ENCODE measurements at places on chromosomes 6 and 20. TPM values are rescaled to one million over a fixed set of nuclear protein-coding genes. Genes with fewer than 3 reads are reported as not detected.

The SLC35D3 gene
- total RNA-seq = not detected

The PDYN gene
- total RNA-seq = not detected

The SLC22A16 gene
- not detected for total RNA-seq

The TFAP2C gene
- total RNA-seq = 2.3 TPM

The MYCT1 gene
- 3.9 TPM for total RNA-seq

The SAMHD1 gene
- 116 TPM for total RNA-seq

The DPPA5 gene
- total RNA-seq = not detected

The TFAP2D gene
- not detected for total RNA-seq

The MYB gene
- total RNA-seq = not detected

The DDX39B gene
- 260 TPM for total RNA-seq

The IL20RA gene
- total RNA-seq = 12.7 TPM

DNA sequence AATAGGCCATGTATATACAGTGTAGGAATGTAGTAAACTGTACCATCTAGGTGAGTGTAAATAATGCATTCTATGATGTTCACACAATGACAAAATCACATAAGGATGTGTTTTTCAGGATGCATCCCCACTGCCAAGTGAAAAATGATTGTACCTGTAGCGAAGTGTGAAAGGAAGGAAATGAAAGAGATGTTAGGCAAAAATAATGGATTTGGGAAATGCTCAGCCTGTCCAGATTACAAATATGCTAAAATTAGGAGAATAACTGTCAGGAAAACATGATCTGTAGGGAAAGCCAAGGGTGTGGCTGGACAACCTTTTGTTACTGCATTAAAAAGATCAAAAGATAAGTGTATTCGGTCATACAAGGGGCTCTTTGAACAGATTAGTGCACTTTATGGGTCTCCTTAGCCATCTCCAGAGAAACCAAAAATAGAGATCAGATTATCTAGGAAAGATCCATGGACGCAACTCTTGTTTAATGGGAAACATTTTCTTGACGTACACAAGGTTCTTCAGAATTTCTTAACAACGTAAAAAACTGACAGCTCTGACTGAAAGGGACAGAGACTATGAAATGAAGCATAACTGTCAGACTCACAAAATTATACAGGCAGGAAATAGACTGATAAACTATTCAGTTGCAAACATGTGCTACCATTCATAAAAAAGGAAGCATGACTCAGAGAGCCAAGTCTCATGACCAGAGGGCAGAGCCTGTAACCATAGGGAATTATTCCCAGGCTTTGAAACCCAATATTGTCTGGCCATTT lies 253.6 kb upstream of the RAB32 start:
- DNase-seq = no peak

- DNase-seq = no peak
Observed at GRCh38 chr6:20933057-20933788, 399.0 kb downstream of the CDKAL1 start.

DNA sequence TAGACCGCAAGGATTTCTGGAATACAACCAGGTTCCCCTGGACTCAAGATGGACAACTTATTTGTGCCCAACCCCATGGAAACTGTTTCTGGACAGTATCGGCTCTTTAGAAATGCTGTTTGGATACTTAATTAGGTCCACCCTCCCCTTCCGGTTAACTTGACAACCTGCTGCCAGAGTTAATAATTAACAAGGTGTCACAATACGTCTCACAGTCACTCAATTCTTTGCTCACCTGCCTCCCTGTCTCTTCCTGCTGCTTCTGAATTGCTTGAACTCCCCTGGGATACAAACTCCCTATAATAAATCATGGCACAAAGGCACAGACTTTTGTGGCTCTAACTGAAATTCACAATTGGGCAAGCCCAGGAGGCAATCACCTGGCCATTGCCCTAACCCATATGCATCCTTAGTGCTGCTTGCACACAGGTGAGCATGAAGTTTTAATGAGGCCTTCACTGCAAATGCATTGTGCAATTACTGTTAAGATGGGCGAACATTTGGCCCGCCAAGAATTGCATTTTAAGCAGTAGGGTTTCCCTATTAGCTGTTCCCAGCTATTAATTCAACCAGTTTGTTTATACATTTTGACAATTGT lies 504.4 kb upstream of the NOX3 start:
- DNase-seq = no peak

- no peak for DNase-seq
Observed at GRCh38 chr6:87808005-87808757, 106.1 kb upstream of the AKIRIN2 start.

GRCh38 chr20:56487216-56487615 lies 18.8 kb downstream of the RTF2 start:
- DNase-seq = no peak

DNA sequence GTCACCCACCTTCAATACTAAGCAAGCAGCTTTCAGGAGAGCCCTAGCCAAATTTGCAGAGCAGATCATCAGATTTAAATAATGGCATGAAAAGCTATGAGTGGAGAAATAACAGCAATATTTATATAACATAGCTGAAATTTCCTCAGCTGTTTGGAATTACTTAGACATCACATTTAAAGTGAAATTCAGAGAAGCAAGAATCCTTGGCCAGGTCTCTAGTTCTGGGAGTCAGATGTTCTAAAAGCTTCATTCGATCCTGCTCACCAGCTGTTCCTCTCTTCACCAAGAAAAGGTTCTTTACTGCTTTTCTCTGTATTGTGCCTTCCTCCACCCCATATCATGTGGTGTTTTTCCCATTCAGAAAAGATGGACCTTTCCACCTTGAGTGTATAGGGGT lies 152.3 kb upstream of the JAG1 start:
- no peak for DNase-seq

- DNase-seq = no peak
Observed at GRCh38 chr20:11260611-11261010, 586.8 kb upstream of the JAG1 start.

- no peak for DNase-seq
Observed at GRCh38 chr20:48374991-48375595, 452.7 kb downstream of the PREX1 start.

GRCh38 chr6:167331565-167331964 lies 6.7 kb downstream of the TTLL2 start:
- DNase-seq = no peak

DNA sequence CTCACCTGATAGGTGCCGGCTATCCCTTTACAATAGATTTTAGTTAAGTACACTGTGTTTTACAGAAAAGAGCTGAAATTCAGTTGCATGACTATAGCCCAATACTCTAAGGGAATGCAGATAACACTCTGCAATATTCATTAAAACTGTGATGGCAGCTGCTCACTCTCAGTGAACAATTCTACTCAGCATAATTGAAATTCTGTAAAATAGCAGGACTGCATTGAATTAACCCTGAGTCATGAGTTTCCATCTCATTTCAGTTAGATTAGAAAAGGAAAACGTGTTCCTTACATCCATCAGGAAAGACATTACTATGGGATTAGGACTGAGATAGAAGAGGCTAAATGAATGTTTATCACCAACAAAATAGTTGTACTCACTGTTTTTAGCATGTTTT lies 613.3 kb upstream of the JAG1 start:
- no peak for DNase-seq

DNA sequence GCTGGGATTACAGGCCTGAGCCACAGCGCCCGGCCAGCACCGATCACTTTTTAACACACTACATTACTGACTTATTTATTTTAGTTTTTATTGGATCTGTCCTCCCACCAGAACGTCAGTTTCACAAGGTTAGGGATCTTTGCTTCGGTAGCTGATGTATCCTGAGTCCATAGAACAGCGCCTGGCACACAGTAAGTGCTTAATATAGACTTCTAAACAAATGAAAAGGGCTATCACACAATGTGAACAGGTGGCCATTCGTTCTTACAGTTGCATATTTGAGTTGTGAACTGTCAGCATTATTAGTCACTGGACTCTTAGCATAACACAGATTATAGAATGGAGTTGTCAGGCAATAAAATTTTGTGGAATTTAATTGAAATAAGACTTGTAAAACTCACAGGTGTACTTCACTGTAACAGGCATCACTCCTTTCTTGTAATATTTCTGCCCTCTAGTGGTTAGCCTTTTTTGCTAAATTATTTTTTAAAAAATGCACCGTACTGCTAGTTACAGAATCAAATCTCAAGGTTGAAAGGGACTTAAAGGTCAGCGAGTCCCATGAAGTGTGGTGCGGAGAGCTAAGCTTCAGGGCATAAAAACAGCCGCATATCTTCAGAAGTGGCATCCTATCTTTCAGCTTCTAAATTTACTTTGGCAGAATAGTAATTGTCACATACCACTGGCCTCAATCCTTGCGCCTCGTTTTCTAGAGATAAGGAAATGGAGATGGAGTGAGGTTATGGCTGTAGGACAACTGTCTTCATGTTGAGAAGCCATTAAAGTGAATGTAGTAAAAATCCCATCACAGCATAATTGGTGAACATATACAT lies 3.4 kb upstream of the TBC1D7 start:
- DNase-seq = no peak

- DNase-seq = no peak
Observed at GRCh38 chr20:53224851-53225250, 252.7 kb downstream of the TSHZ2 start.

GRCh38 chr20:1224205-1224890 lies 1.5 kb upstream of the RAD21L1 start:
- DNase-seq = no peak

- no peak for DNase-seq
Observed at GRCh38 chr6:82182756-82183155, 64.8 kb downstream of the IBTK start.

Measured in body of pancreas (tissue), 4 donors.